ENCODE measurements at places on chromosomes 2 and 18. TPM values are rescaled to one million over a fixed set of nuclear protein-coding genes. Genes with fewer than 3 reads are reported as not detected.

Gene CAPN14
- 0.53 TPM for total RNA-seq

GRCh38 chr2:237449193-237449881 lies 35.4 kb upstream of the COL6A3 start:
- H3K4me3 ChIP-seq = no peak overlapping the region
- no peak overlapping the region for H3K27ac ChIP-seq
- H3K27me3 ChIP-seq = no peaks in the 10 kb centered on the region
- no peaks in the 10 kb centered on the region for H3K4me1 ChIP-seq
- DNase-seq = no peak
- H3K36me3 ChIP-seq = no peaks in the 10 kb centered on the region

DNA sequence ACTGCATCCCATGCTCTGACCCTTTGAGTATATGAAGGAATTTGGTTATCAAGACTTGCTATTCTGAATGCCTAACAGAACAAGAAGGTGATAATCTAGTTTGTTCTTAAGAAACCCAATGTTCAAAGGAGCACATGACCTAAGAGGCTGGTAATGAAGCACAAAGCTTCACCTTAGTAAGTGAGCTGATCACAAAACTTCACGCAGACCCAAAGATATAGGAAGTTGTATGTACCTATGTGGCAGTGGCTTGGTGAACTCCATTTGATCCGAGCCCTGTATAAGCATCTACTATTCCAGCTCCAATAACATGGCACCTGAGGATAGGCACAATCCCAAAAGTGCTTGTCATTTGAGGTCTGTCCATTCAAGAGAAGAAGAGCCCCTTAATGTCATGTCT lies 78.6 kb downstream of the ANKRD44 start:
- H3K27me3 ChIP-seq = no peaks in the 10 kb centered on the region
- H3K36me3 ChIP-seq = no peaks in the 10 kb centered on the region
- no peak overlapping the region for H3K4me3 ChIP-seq
- peaks cover 97% of the 10 kb centered on the region for H3K4me1 ChIP-seq

GRCh38 chr2:38446418-38446817 lies 69.3 kb upstream of the ATL2 start:
- H3K27ac ChIP-seq = no peak overlapping the region
- no peaks in the 10 kb centered on the region for H3K36me3 ChIP-seq
- H3K27me3 ChIP-seq = no peaks in the 10 kb centered on the region
- no peak overlapping the region for H3K4me3 ChIP-seq
- no peak for DNase-seq

DNA sequence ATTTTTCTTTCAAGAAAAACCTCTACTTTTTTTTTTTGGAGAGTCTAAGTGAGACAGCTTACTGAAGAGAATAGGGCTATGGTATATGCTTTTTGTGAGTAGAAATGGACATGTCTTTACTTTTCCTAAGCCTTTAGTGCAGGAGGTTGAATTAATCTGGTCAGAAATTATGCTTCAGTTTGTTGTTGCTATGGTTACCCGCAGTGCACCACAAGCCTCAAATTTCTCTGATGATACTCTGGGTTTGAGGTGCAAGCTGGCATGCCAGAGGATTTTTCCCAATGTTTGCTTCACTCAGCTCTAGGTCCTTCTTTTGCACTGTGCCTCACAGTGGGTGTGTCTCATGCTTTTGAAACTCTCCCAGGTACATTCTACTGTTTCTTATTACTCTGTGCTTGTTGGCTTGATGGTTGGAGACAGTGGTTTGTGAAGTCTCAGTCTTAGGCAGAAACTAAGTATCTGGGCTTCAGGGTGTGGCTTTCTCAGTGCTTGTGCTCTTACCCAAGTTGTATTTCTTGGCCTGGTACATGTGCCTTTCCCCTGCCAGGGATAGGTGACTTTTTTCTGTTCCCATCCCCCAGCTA lies 278.3 kb downstream of the RBM43 start:
- H3K27me3 ChIP-seq = no peaks in the 10 kb centered on the region
- no peak overlapping the region for H3K4me3 ChIP-seq
- no peaks in the 10 kb centered on the region for H3K4me1 ChIP-seq
- DNase-seq = no peak
- H3K36me3 ChIP-seq = no peaks in the 10 kb centered on the region

Gene DPYSL5
- not detected for total RNA-seq
